ENCODE measurements at places on chromosomes 1 and 21. TPM values are rescaled to one million over a fixed set of nuclear protein-coding genes. Genes with fewer than 3 reads are reported as not detected.
A peak's percentile ranks its signal among the peaks of the same experiment; 100 is the strongest.

DNA sequence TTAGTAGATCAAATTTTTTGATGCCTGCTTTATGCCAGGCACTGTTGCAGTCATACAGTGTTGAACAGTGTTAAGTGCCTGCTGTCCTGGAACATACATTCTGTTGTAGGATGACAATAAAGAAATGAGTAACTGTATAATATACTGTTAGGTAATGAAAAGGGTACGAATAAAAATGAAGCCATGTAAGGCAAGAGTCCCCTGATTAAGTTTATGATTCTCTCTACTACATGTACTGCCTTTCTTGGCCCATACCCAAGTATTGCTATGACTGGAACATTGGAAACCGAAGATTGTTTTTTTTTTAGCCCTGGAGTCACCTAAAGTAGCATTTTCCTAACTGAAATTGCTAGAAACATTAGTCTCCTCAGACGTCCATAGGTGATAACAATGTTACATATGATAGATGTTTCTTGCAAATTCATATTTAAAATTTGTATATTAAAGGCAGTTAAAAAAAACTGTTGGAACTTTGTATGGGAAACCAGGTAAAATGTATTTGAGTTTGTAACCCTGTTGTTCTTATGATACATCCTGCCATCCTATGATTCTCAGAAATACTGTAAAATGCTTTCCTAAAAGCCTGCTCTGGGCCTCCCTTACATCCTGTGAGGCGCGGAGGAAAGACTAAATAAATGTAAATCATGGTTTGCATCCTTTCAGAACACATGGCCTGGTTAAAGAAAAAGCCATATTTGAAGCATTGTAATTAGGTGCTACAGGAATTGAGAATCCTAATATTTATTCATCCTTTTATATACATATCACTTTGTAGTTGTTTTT lies 5.8 kb downstream of the ATP5PB start:
- DNase-seq: no peak

FMOD gene
- 0.10 TPM for total RNA-seq

GRCh38 chr1:151457911-151458801 lies 1.1 kb downstream of the POGZ start:
- DNase-seq: peak; percentile 80

- DNase-seq: no peak
Observed at GRCh38 chr21:35768187-35768586, 292.1 kb downstream of the SETD4 start.

DNA sequence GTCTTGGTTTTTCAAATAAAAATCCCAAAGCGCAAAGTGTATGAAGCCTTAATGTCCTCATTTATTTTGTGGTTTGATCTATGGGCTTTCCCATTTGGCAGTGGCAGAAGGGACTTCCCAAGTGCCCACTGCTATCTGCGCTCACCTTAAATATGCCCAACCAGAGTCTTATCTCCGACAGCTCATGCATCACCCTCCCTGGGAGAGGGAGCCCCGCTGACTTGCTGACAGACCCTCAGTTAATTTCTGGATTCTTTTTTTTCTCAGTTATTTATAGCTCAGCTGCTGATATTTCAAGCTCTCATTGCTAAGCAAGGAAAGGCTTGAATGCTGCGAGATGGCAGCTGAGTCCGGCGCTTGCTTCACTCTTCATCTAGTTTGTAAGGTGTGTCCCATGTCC lies 19.3 kb downstream of the KAZN start:
- no peak for DNase-seq

- peak; percentile 13 for DNase-seq
Observed at GRCh38 chr1:223831755-223832636, 13.8 kb downstream of the TP53BP2 start.

LAD1 gene
- not detected for total RNA-seq

GRCh38 chr1:232227306-232227705 lies 402.6 kb downstream of the SIPA1L2 start:
- DNase-seq: no peak

DNA sequence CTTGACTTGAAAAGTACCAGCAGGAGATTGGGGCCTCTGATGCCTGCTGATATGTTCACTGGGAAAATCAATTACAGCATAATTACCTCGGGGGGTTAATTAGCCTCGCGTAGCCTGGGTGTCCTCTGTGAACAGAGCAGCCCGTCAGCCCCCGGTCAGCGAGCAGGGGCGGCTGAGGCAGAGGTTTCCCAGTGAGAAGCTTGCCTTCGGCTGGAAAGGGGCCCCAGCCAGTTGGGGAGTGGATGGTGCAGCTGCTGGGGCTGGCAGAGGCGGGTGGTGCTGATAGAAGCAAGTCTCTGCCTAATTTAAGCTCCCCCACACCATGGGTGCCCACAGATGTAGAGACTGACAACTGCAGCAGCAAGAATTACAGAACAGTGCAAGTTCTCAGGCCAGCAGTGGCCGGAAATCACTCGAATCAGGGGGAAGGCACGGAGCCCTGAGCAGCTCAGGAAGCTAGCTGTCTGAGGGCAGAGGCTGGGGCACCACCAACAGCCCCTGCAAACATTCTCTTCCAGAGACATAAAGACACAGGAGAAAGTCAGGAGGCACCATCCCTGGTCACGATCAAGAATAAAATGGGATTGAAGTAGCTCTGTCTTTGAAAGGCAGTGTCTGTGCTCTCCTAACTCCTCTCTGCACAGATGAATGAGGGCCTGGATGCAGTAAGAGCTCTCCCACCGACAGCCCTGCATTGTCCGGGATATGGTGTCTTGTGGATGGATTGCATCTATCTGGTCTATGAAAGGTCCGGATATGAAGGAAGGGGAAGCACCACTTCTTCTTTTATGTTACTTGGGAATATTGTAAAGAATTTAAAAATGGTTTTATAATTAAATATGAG lies 166.5 kb upstream of the CD34 start:
- DNase-seq: no peak

CD1E gene
- not detected for total RNA-seq

- peak; percentile 30 for DNase-seq
Observed at GRCh38 chr1:59568158-59568935, 246.4 kb upstream of the HOOK1 start.

DNA sequence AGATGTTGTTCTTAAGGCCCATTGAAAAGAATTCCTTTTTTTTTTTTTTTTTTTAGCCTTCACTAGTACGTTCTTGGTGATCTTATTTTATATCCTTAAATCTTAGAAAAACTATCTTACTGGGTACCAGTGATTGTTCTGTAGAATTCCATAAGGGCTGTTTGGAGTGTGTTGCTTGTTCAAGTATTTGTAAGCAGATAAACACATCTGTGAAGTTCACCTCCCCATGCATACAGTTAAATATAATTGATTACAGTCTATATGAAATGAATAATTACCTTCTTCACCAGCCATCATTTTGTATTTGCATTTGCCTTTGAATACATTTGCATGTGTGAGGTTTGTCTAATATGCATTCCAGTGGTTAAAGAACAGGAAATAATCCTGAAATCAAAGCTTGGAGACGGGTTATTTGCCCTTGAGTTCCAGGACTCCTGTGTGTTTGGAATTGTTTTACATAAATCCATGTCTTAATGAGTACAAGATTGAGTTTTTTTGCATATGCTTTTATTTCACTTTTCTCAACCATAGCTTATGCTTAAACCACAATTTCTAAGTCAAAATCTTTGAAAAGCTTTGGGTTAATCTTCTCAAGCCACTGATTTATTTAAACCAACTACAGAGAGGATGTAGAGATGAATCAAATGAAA lies 73.1 kb downstream of the VPS13D start:
- no peak for DNase-seq

DNA sequence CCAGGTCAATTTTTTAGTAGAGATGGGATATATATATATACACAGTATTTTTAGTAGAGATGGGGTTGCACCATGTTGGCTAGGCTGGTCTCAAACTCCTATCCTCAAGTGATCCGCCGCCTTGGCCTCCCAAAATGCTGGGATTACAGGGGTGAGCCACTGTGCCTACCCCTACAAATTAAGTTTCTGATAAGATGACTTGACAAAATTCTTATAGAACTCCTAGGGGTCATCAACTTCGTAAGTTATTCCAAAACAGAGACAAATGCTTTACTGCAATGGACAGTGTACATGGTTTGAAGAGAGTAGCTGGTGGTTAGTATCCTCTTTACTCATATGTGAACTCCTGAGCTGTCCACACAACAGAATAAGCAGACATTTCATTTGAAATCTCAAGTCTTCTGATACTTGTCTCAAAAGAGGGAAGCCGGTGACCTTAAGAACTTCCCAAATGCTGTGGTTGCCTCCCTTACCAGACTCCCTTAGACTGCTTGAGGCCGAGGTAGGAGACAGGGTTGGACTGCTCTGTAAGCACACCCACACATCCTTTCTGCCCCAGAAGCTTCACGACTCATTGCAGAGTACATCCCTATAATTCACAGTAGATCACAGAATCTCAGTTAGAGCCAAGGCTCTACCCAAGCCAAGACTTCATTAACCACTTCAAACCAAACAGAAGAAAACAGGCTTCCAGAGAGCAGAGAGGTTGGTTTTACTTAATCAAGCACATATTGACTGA lies 244.1 kb upstream of the IRF2BP2 start:
- no peak for DNase-seq

DNA sequence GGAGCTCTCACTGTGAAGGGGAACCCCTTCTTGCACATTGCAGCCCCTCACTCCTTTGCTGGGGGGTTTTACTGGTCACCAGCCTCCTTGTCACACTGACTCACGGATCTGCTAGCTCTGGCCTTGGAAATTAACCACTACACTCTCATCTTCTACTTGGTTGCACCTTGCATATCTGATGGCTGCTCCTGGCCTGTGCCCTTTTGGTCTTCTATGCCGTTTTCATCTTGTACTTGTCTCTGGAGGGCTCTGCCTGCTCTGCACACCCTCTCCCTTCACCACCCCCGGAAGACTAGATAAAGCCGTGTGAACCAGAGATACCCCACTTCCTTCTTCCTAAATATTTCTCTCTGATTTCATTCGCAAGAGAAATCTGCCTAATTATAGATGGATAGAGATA lies 44.6 kb downstream of the CD247 start:
- no peak for DNase-seq

All from H4 (cell line).